ENCODE measurements at places on chromosomes 11 and 22.
A peak's percentile ranks its signal among the peaks of the same experiment; 100 is the strongest.

DNA sequence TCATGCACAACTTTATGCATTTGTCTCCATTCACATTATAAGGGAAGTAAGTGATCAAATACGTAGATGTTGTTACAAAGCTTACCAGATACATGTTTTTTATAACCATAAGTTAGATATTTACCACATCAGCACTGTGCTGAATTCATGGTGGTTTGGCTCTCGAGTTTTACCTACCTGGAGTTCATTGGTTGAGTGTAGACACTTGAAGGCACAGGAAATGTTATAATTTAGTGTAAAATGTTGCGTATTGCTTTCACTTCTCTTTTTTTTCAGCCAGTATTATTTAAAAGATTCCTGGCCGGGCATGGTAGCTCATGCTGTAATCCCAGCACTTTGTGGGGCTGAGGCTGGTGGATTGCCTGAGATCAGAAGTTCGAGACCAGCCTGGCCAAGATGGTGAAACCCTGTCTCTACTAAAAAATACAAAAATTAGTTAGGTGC lies 53.1 kb upstream of the GRK2 start:
- no peak for DNase-seq

GRCh38 chr22:44085743-44086270 lies 61.7 kb downstream of the PARVB start:
- peak; percentile 62 for DNase-seq

DNA sequence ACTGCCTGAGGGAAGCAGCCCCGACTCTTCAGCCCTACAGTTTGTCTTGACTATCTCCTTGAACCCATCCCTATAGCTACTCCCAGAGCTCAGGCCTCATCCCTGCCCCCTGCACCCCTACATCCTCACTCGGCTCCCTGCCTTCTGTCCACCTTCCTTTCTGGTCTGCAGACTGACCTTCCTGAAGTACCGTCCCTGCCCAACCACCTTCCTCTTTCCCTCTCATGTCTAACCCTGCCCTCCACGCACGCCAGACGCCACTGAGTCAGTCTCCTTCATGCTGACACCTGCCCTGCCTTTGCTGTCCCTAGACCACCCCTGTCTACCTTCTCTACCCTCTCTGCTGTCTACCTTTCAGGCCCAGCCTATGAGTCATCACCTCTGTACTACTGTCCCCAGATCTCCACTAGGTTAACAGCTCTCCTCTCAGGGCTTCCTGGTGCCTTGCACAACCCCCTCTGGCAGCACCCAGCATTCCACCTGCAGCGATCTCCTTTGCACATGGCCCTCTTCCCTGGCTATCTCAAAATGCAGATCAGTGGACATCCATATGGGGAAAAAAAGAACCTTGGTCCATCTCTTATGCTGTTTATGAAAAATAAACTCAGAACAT lies 8.9 kb downstream of the KCTD21 start:
- no peak for DNase-seq

- no peak for DNase-seq
Observed at GRCh38 chr11:1555713-1556153, 16.3 kb downstream of the DUSP8 start.

- no peak for DNase-seq
Observed at GRCh38 chr22:22461111-22461510, 47.4 kb downstream of the ZNF280B start.

GRCh38 chr11:86499723-86500129 lies 125.0 kb downstream of the CCDC81 start:
- no peak for DNase-seq

GRCh38 chr11:84825106-84825660 lies 802.0 kb downstream of the DLG2 start:
- no peak for DNase-seq

DNA sequence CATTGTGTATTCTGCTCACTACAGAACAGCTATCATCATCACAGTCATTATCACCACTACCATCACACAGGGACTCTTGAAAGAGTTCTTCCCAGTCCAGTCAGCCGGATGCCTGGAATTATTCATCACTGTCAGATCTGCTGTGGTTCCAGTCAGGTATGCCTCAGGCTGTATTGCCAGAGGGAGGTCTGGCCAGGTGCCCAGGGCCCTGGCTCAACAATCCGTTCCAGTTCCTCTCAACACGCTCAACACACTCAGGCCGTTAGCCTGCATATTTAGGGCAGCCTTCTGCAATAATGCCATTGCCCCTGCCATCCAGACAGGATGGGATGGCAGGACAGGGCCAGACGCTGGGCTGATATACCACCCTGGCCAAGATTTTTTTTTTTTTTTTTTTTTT lies 28.6 kb upstream of the RASL10A start:
- no peak for DNase-seq

DNA sequence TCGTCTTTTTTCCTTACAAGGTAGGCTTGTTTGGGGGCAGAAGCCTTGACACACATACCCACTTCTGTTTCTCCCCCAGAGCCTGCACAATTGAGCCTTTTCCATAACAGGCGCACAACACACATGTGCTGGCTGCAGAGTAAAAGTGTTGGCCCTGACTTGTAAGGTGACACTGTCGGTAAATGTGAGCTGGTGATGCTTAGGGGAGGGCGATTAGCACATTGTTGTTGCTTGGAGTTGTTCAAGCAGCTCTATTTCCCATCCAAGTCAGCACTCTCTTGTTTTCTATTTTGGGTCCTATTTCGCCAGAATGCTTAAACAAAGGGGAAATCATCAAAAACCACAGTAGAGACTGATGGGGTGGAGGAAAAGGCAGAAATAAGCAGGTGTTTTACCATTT lies 51.9 kb upstream of the PTPRJ start:
- no peak for DNase-seq

GRCh38 chr11:2582351-2582945 lies 117.3 kb downstream of the KCNQ1OT1 start:
- DNase-seq = no peak

- DNase-seq = peak; percentile 75
Observed at GRCh38 chr11:66070604-66071380, 720 bp downstream of the PACS1 start.

- no peak for DNase-seq
Observed at GRCh38 chr11:62494246-62494645, 52.4 kb downstream of the AHNAK start.

GRCh38 chr11:72815110-72815618 lies 953 bp downstream of the ATG16L2 start:
- DNase-seq = peak; percentile 85

DNA sequence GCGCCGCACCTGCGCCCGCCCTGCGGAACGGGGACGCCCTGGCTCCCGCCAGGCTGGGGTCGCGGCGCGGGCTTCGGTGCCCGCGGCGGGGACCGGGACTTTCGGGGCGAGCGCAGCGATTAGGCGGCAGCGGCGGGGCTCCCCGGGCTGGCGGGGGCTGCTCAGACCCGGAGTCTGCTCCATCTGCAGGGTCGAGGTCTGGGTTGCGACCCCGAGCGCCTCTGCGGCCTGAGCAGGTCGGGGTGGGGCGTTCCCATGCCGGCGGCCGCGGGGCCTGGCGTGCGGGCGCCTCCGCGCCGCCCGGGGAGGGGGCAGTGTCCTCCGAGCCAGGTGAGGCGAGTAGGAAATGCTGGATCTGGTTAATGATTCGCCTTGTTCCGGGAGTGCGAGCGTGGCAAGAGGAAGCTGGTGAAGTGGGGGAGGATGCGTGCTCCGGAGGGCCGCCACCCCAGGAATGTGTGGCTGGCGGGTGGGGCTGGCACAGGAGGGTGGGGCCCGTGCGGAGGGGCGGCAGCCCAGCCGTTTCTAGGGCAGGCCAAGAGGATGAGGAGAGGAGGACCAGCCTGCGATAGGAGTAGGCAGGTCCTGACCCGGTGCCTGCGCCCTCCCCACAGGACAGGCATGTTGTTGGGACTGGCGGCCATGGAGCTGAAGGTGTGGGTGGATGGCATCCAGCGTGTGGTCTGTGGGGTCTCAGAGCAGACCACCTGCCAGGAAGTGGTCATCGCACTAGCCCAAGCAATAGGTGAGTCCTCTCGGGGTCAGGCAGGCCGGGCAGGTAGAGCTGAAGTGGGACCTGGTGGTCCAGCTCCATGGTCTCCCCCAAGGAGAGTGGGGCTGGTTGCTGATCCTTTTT lies 606 bp downstream of the RASSF7 start:
- DNase-seq = peak; percentile 76

DNA sequence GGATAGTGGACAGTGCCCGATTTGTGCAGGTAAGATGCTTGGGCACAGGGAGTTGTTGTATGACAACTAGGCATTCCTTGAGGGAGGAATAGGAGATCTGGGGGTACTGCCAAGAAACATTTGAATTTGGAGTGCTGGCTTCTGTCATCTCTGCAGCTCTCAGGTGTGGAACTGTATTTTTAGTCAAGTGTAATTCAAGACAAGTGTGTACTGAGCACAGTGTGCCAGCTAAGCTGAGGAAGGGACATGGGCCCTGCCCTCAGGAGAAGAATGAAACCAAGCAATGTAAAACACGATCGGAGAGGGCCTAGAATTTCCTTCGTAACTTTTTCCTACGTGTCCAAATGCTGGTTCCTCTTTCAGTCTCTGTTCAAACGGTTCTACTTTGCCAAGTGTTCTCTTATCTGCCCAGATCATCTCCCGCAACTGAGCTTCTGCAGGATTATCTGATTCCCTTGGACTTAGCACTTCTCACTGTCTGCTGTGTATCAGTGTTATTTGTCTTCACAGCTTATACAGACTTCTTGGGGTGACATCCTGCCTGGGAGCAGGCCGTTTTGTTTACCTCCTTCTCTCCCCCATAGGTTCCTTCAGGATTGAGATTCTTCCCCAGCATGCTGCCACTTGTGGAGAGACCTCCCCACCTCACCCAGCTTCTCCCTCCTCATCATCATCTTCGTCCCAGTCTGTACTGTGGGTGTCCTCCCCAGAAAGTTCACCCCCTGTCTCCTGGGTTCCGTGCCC lies 27.6 kb downstream of the ART5 start:
- DNase-seq = no peak

GRCh38 chr11:67029146-67029545 lies 6.2 kb downstream of the SYT12 start:
- no peak for DNase-seq

GRCh38 chr11:20042811-20043341 lies 117.4 kb downstream of the DBX1 start:
- peak; percentile 90 for DNase-seq

DNA sequence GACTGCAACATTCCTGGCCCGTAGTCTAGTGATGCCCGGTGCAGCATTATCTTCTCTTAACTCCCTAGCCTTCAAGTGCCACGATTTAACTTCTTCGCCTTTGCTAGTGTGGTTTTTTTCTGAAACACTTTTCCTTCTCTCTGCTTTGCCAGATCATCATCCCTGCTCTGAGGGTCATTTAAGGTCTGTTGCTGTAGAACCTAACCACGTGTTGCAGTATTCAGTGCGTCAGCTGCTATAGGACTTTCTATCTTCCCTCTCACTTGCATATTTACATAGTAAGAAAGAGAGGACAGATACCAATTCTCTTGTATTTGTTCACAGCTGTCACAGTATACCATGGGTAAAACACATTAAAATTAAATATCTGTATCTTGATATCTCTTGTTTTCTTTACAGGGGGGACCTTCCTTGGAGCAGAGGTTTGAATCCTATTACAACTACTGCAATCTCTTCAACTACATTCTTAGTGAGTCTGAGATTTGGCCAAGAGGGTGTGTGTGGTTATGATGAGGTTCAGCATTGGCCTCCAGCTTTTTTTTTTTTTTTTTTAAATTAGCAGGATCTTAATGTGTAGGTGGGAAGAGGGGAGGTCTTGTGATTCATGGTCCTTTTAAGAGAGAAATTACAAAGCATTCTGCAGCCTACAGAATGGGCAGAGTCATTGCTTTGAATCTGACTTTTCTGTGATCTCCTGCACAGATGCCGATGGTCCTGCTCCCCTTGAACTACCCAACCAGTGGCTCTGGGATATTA lies 13.5 kb downstream of the EIF3L start:
- DNase-seq = no peak

DNA sequence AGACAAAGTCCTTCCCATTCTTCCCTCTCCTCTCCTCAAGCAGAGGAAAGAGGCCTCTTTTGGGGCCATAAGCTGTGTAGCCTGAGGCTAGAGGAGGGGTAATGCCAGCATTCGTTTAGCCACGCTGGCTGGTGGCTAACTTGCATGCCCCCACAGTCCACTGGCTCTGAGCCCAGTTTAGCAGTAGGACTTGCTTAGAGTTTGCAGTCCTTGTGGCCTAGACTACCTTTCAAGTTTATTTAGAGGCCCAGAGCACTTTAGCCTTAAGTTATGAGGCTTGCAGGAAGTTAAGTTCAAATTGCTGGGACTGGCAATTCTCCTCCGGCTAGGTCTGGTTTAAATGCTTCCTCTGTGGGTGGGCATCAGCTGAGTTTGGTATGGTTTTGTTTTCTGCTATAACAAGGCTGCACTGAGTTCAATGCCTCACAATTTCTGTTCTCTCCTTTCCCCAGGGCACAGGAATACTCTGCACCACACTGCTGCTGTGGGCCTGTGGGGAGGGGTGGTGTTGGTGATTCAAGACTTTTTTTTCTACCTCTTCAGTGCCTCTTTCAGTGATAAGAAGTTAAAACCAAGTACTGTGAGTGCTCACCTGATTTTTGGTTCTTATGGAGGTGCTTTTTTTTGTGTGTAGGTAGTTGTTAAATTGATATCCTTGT lies 281.0 kb upstream of the C11orf87 start:
- DNase-seq = no peak

DNA sequence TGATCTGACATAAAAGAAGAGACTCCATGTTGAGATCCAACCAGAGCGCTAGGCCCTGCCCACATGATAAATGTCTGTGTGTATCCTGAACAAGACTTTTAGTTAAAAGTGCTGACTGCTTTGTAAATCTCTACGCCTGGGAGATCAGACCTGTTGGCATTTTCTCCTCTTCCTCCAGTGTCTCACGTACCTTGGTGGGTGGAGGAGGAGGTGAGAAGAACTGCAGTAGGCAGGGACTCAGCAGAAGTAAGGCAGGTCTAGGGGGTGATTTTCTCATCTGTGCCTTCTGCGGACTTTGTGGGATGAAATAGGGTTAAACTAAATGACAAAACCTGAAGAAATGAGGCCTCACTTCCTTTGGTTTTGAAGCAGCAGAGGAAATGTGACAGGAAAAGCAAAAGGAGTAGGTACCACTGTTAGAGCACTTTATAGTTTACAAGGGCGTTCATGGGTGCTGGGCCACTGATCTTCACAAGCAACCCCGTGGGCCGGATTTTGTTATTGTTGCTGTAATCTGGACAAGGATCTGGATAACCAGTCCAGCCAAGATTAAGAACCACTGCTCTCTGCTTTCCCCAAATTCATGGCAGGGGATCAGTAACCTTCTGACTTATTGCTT lies 36.7 kb upstream of the PLET1 start:
- no peak for DNase-seq

DNA sequence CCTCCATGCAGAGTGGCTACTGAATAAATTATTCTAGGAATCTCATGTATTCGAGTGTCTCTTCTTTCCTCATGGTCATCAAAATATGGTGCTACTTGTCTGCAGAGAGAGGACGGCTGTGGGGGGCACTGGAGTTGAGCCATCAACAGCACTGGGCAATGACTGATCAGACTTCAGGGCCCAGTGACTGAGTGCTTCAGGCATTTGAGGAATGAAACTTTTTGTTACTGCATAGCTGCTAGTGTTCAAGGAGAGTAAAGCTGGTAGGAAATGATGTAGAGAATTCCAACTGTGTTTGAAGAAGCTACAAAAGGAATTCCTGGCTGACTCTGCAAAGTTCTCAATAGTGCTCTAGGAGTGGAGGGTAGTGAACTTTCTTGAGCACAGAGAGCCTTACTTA lies 277.7 kb downstream of the CADM1 start:
- no peak for DNase-seq

GRCh38 chr11:120516461-120517389 lies 5.2 kb downstream of the GRIK4 start:
- DNase-seq = no peak

GRCh38 chr11:72573072-72573854 lies 101.0 kb downstream of the PDE2A start:
- peak; percentile 69 for DNase-seq

GRCh38 chr11:118229274-118229847 lies 4.5 kb upstream of the JAML start:
- DNase-seq = no peak
